ENCODE measurements at places on chromosomes 7 and 10. TPM values are rescaled to one million over a fixed set of nuclear protein-coding genes. Genes with fewer than 3 reads are reported as not detected.

GRCh38 chr7:55110993-55111361, 92.2 kb downstream of the EGFR start:
- no peak for DNase-seq

DNA sequence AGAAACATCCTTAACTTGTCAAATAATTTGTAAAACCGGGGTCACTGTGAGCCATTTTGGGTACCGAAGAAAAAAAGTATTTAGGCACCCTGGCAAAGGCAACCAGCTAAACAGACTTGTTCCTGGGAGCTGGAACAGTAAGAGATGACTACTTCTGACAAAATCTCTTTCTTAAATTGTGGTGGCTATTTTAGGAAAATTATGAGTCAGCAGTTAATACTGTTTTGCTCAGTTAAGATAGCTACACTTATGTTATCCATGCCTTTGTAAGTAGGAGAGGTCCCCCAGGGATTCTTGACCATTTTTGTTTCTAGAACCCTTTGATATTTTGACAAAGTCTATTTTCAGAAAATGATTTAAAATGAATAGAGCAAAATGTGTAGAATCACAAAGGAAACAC, 68.7 kb downstream of the TAX1BP1 start:
- DNase-seq = no peak

GRCh38 chr10:47159361-47160260, 140.4 kb upstream of the GDF10 start:
- no peak for DNase-seq

GRCh38 chr10:8227246-8227645, 172.8 kb downstream of the GATA3 start:
- no peak for DNase-seq

DNA sequence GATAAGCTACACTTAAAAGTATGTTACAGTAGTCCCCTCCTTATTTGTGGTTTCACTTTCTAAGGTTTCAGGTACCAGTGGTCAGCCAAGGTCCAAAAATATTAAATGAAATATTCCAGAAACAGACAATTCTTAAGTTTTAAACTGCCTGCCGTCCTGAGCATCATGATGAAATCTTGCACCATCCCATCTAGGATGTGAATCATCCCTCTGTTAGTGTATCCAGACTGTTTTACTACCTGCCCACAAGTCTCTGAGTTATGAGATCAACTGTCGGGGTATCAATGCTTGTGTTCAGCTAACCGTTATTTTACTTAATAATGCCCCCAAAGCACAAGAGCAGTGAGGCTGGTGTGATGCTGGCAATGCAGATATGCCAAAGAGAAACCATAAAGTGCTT, 11.4 kb downstream of the KDM7A start:
- no peak for DNase-seq

- DNase-seq = no peak
Measured at GRCh38 chr10:4120096-4120853, 335.3 kb upstream of the KLF6 start.

DNA sequence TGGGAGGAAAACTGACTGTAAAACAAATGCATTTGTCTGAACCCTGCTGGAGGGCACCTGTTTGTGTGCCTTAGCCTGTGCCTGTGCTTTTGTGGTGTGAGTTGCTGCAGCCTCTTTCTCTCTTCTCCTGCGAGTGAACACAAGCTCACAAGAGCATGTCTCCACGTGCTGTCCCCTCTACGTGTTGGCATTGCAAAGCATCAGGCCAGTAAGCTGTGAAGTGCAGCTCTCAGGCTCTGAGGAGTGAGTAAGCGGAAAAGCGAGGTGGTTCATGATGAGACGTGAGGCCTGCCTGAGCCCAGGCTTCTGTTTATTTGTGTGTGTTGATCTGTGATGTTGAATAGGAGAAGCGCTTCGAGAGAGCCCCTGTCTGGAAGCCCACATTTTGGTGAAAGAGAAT, 85.6 kb upstream of the PDCD4 start:
- no peak for DNase-seq

DNA sequence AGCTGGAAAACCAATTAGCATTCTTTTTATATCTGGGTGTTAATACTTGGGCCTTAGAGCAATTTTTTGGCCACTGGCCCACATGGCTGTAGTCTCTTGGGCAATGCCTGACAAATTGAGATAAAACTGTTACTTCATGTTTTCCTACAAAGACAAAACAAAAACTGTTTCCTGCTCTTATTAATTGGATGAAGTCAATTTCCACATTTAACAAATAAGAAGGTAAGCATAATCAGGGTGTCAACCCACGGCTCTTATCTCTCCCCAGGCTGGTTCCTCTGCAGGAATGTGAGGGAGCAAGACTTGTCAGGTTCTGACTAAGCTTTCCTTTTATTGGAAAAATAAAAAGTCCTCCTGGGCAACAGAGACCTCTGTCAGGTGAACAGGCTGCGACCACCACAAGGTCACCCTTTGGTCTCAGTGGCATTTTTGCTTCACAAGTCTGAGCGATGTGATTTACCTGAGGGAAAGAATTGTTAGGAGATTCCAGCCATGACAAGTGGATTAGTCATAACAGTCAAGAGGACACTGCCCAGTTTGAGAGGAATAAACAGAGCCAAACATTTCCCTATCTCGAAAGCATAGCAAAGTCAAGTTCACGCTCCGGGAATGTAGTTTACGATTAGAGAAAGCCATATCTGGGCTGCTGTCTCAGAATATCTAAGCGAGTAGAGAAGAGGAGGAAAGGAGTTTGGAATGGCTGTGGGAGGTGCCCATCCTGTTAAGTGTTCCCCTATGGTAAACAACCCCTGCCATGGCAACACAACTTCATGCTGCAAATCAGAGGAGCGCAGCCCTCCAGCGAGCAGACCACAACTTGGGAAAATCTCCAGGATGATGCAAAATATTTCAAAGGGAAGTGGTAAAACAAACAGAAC, 144.4 kb downstream of the TES start:
- peak; percentile 36 for DNase-seq

DNA sequence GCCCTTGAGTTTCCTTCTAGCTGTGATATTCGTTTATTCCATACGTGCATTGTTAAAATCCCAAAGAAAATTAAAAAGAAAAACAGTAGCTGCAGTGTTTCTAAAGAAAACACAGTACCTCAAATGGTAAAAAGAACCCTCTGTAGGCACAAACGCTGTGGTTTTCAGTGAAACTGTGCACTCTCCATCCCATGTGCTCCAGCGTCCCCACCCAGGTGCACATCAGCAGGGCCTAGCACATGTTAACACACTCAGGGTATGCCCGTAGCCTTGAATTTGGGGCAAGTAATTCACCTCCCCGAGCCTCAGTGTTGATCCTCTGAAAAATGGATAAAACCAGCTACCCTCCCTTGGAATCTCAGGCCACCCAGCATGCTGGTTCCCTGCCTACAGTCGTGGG, 9.5 kb downstream of the SLC18A2 start:
- DNase-seq = no peak

DNA sequence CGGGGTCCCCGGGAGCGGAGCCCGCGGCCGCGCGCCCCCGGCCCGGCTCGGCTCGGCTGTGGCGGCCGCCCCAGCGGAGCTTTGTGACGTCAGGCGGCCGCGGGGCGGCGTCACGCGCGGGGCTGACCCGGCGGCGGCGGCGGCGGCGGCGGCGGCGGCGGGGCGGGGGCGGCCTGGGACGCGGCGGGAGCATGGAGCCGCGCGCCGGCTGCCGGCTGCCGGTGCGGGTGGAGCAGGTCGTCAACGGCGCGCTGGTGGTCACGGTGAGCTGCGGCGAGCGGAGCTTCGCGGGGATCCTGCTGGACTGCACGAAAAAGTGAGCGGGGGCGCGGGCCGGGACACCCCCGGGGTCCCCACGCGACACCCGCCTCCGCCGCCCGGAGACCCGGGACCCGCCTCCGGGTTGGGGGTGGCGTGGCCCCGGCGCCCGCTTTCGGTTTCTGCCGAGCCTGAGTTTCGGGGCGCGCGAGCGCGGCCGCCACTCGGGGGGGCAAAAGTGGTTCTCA, at the start of gene PWWP2B:
Gene PWWP2B, plus strand, starts transcription at position 165 of the 506 bp plus-strand sequence. Its CDS starts 27 bp downstream, at position 192.
- no peak for DNase-seq

GRCh38 chr10:33402220-33403073, 68.0 kb upstream of the NRP1 start:
- no peak for DNase-seq

DNA sequence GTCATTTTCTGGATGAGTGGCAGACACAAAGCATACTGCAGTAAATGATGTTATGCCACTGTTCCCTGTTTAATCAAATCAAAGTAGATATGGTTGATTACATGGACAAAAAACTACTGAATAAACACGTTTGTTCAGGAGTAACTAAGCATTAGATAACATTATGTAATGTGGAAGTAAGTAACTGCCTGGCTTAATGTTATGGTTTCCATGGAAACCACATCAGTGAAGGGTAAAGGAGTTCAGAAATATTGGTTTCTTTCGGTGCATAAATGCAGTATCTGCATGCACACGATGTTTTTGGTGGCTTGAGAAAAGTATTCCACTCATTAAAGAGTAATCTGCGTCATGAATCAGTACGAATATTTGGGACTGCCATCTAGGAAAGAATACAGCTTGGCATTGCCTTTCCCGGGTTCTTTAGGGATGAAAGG, 131.3 kb upstream of the PRKCQ start:
- DNase-seq = no peak

DNA sequence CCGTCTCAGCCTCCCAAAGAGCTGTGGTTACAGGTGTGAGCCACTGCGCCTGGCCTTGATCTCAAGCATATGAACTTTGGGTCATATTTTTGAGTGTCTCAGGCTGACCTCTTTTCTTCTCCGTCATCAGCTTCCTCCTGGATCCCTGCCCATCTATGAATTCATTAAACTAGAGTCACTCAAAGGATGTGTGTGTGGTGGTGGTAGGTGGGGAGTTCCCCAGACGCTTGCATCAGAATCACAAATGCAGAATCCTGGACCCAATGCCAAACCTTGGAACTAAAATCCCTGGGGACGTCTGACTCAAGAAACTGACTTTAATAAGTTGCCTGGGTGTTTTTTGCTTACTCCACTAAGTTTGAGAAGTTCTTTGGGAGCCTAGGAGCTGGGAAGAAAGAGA, 6.7 kb upstream of the CREB5 start:
- DNase-seq = peak; percentile 62

GRCh38 chr7:140225562-140226249, 48.9 kb upstream of the KDM7A start:
- no peak for DNase-seq

DNA sequence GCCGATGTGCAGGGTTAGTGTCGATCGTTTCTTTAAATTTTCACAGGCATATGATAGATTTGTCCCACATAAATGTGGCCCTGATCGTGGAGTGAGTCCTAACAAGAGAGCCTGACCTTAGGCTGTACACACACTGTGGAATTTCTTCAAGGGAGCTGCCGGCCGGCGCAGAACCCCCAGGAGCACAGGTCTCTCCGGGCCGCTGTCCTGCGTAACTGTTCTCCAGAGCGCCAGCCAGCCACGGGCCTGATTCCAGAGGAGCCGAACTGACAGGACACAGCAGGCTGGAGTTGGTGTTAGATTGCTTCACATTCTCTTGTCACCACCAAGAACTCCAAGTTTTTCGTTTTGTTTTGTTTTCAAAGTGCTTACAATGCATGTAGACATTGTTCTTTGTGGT, 37.3 kb downstream of the SHH start:
- no peak for DNase-seq

GRCh38 chr7:106029941-106030340, 66.9 kb downstream of the CDHR3 start:
- DNase-seq = no peak

RBAK gene
- total RNA-seq = 8.3 TPM

SSC4D gene
- 3.2 TPM for total RNA-seq

ACTR3C gene
- 0.14 TPM for total RNA-seq

TET1 gene
- total RNA-seq = 4.0 TPM

ACSM6 gene
- not detected for total RNA-seq

ING3 gene
- 21.2 TPM for total RNA-seq

STK17A gene
- 42.4 TPM for total RNA-seq

TMEM184A gene
- total RNA-seq = not detected

ADCY1 gene
- 0.85 TPM for total RNA-seq

All from thoracic aorta (tissue), 2 donors.